Stimulated activated CD4-positive, alpha-beta T cell treated with anti-CD3 and anti-CD28 coated beads, TNF-alpha, amount 100 ng/mL, for 48 hours (primary cell): ENCODE measurements at places on chromosomes 13 and 19.

GRCh38 chr13:100881291-100881864 is 206.8 kb upstream of the TMTC4 start:
- no peak for DNase-seq

DNA sequence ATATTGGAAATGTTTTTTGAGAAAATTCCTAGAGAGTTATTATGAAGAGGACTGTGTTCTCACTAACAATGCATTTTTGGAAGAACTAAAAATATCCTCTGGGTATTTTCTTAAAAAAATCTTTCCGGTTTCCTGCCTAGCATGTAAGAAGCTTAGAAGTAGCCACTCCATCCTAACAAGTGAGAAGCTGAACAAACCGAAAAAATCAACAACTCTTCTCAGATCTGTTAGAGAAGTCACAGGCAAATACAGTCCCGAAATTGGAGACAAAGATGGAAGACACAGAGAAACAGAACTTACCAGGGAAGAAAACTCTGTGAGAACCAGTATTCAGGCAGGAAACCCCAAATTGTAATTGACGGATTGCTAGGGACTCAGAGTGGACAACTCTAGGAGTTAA is 173.0 kb downstream of the KLF12 start:
- DNase-seq = no peak

- DNase-seq = no peak
Measured at GRCh38 chr13:106362707-106363106, 172.8 kb downstream of the EFNB2 start.

DNA sequence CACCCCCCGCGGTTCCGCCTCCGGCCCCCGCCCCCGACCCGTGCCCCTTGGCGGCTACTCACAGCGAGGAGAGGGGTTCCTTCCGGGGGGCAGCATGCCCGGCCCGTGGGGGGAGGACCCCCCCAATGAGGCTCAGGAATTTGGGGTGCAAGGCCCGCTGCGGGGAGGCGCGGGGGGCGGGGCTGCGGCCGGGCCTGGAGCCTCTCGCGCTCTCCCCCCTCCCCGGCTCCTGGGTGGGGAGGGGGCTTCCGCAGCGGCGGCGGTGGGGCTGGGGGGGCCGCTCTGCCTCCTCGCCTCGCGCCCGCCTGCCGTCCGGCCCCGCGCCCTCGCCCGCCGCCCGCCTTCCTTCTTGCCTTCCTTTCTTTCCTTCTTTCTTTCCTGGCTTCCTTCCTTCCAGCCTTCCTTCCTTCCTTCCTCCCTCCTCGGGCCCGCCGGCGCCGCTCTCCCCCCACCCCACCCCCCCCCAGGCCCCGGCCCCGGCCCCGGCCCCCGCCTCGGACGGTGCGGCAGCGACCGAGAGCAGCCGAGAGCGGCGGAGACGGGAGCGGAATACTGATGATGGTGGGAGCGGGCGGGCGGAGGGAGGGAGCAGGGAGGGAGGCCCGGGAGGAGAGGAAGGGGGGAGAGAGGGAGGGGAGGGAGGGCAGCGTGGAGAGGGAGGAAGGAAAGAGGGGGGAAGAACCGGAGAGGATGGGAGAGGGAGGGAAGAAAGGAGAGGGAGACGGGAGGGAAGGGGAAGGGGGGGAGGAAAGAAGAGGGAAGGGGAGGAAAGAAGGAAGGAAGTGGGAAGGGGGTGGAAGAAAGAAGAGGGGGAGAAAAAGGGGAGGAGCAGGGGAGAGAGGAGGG is at the start of gene LRRC4B:
LRRC4B (minus strand) TSS at position 554 of the 846 bp plus-strand sequence. CDS start 19,597 bp downstream, outside the sequence.
- no peak for DNase-seq

DNA sequence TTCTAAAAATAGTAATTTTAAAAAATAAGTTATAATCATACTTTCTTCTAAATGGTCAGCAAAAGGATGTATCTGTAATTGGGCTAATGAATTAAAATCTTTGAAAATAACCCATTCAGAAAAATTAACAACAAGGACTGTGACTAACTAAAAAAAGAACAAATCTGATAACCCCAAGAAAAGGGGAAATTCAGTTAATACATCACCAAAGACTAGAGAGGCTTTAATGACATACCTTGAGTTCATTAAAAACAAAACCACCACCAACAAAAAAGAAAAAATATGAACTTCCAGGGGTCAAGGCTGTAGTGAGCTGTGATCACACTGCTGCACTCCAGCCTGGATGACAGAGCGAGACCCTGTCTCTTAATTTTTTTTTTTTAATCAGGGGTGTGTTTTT is 121.8 kb downstream of the TBC1D4 start:
- DNase-seq = no peak

GRCh38 chr13:99203601-99204579 is 3.2 kb downstream of the UBAC2 start:
- no peak for DNase-seq

GRCh38 chr19:1856698-1857603 is 6.4 kb downstream of the KLF16 start:
- no peak for DNase-seq

DNA sequence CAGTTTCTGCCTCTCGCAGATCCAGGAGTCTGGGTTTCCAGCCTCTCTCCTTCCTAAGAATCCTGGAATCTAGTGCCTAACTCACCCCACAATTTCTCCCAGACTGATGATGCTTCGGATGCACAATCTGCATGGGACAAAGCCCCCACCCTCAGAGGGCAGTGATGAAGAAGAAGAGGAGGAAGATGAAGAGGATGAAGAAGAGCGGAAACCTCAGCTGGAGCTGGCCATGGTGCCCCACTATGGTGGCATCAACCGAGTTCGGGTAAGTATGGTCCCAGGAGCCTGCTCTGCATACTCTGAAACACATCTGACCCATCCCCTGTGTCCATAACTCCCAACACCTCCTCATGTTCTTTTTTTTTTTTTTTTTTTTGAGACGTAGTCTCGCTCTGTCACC is 796 bp downstream of the GRWD1 start:
- no peak for DNase-seq

- DNase-seq = no peak
Measured at GRCh38 chr13:103945836-103946235, 879.6 kb upstream of the SLC10A2 start.

GRCh38 chr19:48999481-49000325 is 6.0 kb downstream of the RUVBL2 start:
- DNase-seq = peak; percentile 38

DNA sequence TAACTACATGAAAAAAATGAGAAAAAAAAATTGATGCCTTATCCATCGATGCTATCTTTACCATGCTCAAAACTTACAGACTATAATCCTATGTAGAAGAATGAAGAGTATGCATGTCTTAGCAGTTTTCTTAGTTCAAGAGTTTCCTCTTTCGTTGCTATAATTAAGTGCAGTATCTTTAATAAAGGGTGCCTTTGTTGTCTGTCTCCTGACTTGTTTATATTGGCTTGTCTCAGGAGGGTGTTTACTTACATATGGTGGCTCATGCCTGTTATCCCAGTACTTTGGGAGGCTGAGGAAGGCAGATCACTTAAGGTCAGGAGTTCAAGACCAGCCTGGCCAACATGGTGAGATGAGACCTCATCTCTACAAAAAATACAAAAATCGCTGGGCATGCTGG is 44.3 kb downstream of the MTMR6 start:
- no peak for DNase-seq

DNA sequence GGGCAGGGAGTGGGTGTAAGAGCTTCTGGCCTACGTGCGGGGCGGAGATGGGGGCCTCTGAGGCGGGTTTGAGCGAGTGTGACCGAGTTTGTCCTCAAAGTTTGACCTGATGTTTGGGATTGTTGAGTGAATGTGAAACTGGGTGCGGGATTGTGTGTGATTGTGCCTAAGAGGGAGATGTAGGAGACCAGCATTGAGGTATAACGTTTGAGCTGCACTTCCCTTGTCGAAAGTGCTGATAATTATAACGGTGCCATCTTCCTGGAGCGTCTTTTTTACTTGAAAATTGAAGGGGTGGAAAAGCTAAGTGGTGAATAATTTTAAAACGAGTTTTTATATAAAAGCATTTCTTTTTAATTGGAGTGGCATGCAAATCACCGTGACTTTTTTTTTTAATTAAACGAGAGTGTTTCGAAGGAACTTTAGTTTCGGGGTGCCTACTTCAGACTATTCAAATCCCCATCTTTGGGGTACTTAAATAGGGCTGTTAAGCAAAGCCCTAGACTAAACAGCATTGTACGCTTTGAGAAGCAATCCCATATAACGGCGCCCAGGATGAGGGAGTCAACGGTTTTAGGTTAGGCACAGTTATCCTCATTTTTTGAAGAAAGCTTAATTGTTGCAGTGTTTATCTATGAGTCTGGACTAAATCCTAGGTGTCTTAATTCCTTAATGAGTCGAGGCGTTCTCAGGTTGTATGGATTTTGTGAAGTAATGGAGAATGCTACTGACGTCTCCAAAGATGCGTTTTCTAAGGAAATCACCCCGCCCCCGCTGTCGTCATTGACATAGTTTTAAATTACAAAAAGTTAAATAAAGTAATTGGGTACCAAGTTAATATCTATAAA is 594 bp downstream of the ZNF146 start:
- DNase-seq = peak; percentile 24

DNA sequence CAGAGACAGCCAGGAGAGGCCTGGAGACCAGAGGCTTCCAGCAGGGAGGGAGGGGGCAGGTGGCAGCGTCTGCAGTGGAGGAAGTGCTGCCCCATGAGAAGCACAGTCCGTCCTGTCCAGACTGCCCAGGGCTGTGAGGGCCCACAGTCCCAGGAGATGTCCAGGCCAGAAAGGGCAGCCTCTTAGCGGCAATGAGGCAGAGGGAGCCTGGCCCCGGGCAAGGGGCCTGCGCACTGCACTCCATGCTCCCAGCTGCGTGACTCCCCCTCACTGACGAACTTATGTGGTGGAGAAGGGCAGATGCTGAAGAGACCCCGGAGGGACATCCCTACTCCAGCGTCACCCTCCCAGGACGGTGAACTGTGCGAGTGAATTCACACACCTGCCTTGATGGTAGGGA is 115.3 kb downstream of the SOX1 start:
- DNase-seq = no peak

GRCh38 chr13:40388617-40389016 is 277.8 kb downstream of the FOXO1 start:
- peak; percentile 67 for DNase-seq

- DNase-seq = peak; percentile 51
Measured at GRCh38 chr19:12603714-12604113, 6.9 kb downstream of the ZNF490 start.

GRCh38 chr19:16882146-16882545 is 6.7 kb upstream of the F2RL3 start:
- no peak for DNase-seq

DNA sequence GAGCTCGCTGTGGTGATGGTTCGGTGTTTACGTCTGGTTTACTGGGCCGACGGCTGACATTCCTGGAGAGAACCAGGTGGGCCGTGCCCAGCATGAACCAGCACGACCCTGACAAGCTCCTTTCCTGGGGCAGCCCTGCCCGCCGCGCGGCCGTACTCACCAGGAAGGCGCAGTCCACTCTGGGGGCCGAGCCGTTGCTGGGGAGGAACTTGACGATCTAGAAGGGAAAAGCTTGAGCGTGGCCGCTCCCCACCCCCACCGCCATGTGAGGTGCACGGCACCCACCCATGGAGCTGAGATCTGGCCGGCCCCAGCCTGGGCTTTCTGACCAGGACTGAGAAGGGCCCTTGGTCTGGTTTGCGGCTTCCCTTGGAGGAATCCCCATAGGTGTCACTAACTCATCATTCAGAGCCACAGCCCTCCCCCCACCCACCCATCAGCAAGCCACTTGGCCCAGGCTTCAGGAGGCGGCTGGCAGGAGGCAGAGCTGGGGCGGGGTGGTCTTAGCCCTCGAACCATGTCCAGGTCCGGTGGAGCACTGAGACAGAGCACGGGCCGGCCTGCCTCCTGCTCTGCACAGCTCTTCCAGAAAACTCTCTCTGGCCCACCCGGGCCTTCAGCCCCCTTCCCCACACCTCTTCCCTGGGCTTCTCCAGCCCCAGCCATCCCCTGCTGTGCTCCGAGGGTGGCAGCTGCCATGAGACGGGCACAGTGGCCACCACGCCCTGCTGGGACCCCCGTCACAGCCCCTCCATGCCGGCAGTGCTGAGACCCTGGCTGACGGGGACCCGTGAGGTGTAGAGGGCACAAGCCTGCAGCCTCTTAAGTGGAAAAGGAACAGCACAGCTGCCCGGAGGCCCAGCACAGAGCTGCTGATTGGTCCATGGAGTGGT is 6.2 kb downstream of the ATP4B start:
- no peak for DNase-seq

GRCh38 chr13:89550938-89551337 is 1796.5 kb upstream of the MIR17HG start:
- no peak for DNase-seq

DNA sequence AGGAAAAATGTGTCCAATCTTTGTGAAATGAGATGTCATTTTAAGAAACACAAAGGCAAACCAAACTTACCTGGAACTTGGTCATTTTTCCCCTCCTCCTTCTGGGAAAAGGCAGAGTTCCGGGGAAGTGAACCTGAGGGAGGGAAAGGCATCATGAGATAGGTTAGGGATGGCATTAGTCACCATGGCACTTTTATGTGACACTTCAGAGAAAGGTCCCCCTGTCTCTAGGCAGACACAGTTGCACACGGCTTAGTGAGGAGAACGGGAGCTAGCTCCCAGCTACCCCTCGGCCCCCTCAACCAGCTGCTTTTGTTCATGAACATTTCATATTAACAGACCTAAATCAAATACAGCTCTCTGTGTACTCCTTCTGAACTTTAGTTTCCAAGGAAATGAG is 1.5 kb downstream of the ZNF235 start:
- DNase-seq = no peak

- no peak for DNase-seq
Measured at GRCh38 chr19:55152017-55152416, 3.0 kb upstream of the TNNT1 start.

GRCh38 chr13:99969919-99970650 is 1.5 kb downstream of the ZIC5 start:
- DNase-seq = no peak

DNA sequence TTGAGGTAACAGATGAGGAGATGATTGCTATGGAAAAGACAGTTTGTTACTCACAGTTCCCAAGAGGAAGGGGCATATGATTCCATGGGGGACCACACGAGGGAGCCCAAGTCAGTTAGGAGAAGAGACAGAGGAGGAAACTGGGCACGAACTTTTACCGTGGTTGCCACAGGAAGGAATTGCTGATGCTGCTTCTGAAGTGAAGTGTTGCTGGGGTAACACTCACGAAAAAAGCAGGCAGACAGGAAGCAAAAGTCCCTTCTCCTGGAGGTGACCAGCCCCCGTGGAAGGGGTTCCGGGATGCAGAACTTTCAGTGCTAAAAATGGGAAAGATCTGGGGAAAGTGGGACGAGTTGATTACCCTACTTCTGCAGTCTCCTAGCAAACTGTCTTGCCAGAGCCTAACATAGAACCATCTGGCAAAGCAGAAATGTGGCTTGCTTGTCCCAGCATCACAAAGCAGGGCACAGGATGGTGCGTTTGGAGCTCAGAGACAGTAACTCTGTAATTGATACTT is 35.4 kb upstream of the MAP3K10 start:
- DNase-seq = no peak

GRCh38 chr13:77693449-77693940 is 4.0 kb upstream of the SLAIN1 start:
- no peak for DNase-seq

- DNase-seq = no peak
Measured at GRCh38 chr13:42652642-42653415, 78.9 kb downstream of the TNFSF11 start.
